ENCODE measurements at places on chromosomes 5 and 9. TPM values are rescaled to one million over a fixed set of nuclear protein-coding genes. Genes with fewer than 3 reads are reported as not detected.

DNA sequence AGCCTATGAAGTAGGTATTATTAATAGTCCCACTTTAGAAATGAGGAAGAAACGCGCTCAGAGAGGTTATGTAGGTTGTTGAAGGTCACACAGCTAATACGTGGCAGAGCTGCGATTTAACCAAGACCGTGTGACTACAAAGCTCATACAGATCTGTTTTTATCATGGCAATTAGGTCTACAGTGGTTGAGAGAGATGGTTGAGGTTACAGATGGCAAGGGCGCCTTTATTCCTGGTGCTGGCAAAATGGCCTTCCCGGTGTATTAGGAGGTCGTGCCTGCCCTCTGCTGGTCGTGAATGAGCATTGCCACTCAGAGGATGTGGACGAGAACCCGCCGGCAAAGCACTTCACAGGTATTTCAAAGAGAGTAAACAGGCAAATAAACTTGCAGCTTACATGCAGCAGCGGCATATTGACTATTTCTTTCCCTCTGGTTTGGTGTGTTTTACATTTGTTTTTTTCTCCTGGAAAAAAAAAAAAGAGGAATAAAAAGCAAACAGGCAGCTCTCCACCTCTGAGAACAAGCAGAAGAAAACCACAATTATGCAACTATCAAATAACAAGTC is 65.3 kb upstream of the EGFLAM start:
- H3K27ac ChIP-seq: no peak overlapping the region
- H3K4me3 ChIP-seq: no peak overlapping the region
- no peaks in the 10 kb centered on the region for H3K36me3 ChIP-seq
- no peaks in the 10 kb centered on the region for H3K4me1 ChIP-seq

DNA sequence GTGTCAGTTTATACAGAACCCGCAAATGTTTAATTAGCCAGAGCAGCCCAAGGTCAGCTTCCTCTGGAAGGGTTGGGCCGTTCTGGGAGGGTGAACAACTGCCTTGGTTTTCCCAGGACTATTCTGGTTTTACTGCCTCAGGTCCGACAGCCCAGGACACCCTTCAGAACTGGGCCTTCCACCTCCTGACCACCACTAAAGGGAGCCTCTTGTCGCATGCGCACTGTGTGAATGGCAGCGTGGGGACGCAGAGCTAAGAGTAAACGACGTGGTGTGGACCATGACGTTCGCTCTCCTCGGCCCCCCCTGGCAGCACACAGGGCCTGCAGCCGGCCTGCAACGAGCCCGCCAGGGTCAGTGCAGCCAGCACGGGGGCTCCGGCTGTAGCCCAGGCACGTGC is 214.9 kb downstream of the FANCC start:
- no peaks in the 10 kb centered on the region for H3K4me1 ChIP-seq
- H3K36me3 ChIP-seq: no peaks in the 10 kb centered on the region

DNA sequence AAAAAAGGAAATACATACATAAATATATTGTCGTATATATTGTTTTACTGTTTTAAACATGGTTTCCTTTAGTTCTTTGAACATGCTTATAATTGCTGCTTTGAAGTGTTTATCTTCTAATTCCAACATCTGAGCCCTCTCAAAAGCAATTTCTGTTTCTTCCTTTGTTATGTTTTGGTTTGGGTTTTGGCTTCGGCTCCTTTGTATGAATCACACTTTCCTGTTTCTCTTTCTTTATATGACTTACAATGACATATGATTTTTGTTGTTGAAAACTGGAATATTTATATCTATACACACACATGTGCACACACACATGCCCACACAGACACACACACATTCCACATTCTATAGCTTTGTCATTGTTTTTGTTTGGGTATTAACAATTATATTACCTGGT is 1206.7 kb downstream of the CDH12 start:
- DNase-seq: no peak
- H3K4me1 ChIP-seq: no peaks in the 10 kb centered on the region
- H3K27me3 ChIP-seq: no peaks in the 10 kb centered on the region
- H3K27ac ChIP-seq: no peak overlapping the region
- no peak overlapping the region for H3K4me3 ChIP-seq

GRCh38 chr5:180467028-180467975 is 26.9 kb upstream of the CNOT6 start:
- no peaks in the 10 kb centered on the region for H3K4me1 ChIP-seq
- H3K4me3 ChIP-seq: no peak overlapping the region
- H3K36me3 ChIP-seq: no peaks in the 10 kb centered on the region
- H3K27ac ChIP-seq: no peak overlapping the region

DNA sequence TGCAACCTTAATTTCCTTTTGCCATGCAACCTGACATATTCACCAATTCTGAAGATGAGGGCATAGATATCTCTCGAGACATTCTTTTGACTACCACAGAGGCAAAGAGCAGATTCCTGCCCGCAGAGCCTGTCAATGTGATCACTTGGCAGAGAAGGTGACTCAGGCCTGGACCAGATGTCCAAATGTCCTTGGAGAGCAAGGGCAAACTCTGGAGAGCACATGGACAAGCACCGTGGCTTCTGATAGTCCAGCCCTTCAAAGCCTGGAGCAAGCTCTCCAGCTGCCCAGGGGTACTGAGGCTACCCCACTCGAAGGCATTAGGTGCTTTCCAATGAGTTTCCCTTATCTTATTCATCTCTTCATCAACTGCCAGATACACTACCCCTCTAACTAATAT is 50.4 kb upstream of the ALDH1B1 start:
- DNase-seq: no peak
- H3K36me3 ChIP-seq: no peaks in the 10 kb centered on the region
- no peak overlapping the region for H3K27ac ChIP-seq

DNA sequence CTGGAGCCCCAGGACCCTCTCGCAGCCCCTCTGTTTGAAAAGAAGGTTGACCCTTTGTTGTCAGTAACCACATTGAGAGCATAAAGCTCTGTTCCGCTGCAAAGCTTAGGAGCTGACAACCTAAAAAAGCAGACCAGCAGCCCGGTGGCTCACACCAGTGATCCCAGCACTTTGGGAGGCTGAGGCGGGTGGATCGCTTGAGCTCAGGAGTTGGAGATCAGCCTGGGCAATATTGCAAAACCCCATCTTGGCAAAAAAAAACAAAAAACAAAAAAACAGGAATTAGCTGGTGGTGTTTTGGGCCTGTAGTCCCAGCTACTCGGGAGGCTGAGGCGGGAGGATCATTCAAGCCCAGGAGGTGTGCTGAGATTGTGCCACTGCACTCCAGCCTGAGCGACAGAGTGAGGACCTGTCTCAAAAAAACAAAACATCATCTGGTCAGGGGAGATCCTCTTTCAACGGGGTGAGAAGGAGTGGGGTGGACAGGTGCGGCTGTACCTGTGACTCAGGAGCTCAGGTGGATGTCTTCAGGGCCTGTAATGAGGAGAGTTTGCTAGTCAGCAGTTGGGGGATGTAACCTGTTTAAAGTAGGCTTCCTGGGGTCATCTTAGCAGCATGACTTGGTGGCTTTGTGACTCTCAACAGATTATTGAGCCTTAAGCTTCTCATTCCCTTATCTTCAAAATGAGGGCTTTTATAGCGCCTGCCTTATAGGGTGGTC is 694 bp upstream of the REEP2 start:
- H3K4me3 ChIP-seq: no peak overlapping the region
- DNase-seq: no peak
- H3K27ac ChIP-seq: no peak overlapping the region
- no peaks in the 10 kb centered on the region for H3K36me3 ChIP-seq
- H3K4me1 ChIP-seq: no peaks in the 10 kb centered on the region

- H3K4me3 ChIP-seq: no peak overlapping the region
- no peaks in the 10 kb centered on the region for H3K27me3 ChIP-seq
- no peak overlapping the region for H3K27ac ChIP-seq
Measured at GRCh38 chr5:114634967-114635901, 273.4 kb downstream of the KCNN2 start.

DNA sequence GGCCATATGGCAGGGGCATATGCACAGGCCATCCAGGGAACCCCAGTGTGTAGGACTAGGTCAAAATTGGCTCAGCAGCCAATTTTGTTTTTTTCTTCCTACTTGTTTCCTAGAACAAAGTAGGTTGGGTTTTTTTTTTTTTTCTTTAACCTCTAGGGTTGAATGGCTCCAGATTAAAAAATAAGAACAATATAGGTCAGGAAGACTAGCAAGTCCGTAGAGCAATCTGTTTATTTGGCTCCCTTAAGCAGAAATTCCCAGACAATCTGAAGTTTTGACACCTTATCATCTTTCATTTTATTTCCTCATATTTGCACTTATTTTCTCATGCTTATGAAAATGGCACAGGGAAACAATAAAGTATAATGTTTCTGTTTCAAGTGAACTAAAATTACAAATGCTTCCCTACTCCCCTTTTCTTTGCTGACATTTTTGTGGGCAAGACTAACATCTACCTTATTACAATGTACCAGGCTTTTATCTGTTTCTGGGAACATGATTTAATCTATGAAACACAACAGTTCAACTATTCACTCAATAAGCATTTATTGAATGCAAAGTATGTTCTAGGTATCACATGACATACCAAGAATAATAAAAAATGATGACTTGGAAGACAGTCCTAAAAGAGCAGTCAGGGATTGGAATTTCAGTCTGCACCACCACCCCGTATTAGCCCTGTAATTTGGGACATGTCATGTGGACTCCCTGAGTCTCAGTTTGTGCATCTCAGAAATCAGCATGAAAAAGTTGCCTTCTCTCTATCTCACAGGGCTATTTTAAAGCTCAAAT is 30.5 kb downstream of the TLR4 start:
- H3K4me1 ChIP-seq: no peaks in the 10 kb centered on the region
- H3K27ac ChIP-seq: no peak overlapping the region
- H3K27me3 ChIP-seq: no peaks in the 10 kb centered on the region
- no peak for DNase-seq
- H3K4me3 ChIP-seq: no peak overlapping the region

DNA sequence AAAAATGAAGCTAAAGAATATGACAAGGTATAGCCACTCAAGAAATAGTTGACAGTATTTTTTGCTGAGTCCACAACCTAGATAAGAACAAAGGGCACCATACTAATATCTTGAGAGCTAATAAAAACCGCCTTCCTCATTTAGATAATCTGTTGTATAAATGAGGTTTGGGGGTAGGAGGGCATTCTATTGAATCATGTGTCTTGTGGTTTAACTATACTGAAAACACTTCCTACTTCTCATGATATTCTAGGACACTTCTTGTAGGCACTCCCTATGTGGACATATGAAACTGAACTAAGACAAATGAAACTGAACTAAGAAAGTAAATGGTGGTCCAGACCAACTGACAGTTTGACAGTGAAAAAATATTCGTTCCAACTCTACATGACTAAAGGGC is 1268.5 kb upstream of the C9orf72 start:
- no peaks in the 10 kb centered on the region for H3K4me1 ChIP-seq
- H3K27ac ChIP-seq: no peak overlapping the region
- no peak overlapping the region for H3K4me3 ChIP-seq
- no peaks in the 10 kb centered on the region for H3K27me3 ChIP-seq

DNA sequence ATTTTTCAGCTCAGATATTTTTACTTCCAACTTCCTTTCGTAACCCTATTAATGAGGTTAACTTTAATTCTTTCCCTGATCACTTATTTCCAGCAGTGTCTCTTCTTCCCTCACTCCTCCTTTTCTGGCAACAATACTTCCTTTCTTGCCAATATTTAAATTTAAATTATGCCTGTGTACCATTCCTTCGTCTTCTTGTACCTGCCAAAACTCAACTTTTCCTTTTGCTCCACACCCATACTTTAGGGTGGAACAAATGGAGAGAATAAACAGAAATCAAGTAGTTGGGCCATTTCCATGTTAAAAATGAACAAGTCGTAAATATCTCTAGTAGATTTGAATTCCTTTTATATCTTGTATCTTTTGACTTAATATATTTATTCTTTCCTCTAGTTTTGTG is 66.0 kb downstream of the FER start:
- H3K4me1 ChIP-seq: no peaks in the 10 kb centered on the region
- no peak for DNase-seq
- H3K27me3 ChIP-seq: no peaks in the 10 kb centered on the region

DNA sequence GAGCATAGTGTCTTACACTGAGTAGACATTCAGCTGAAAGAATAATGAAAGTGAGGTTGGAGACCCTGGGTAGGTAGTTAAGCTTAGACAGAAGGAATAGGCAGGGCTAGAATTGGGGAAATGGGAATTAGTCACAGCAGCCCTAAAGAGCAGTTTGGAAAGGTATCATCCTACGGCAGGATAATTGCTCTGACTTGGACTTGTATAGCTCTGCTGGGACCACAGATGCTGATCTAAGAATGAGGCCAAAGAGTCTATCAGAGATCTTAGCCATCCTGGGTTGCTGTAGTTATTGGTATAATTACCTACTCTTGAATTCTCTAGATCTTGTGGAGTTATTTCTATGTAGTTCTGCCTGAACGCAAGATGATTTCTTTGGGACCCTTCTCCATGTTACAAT is 288.0 kb downstream of the ASTN2 start:
- H3K27me3 ChIP-seq: no peaks in the 10 kb centered on the region
- no peak overlapping the region for H3K27ac ChIP-seq
- no peak overlapping the region for H3K4me3 ChIP-seq
- no peak for DNase-seq
- no peaks in the 10 kb centered on the region for H3K36me3 ChIP-seq

DNA sequence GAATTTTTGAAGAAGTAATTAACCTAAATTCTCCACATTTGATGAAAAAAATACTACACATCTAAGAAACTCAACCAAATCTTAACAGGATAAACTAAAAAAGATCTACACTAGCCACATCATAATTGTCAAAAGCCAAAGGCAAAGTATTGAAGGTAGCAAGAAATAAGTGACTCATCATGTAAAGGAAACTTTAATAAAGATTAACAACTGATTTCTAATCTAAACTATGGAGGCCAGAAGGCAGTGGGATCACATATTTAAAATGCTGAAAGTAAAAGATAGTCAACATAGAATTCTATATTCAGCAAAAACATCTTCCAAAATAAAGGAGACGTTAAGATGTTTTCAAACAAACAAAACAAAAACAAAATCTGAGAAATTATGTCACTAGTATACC is 2002.9 kb downstream of the MAT2B start:
- H3K27ac ChIP-seq: no peak overlapping the region
- H3K4me1 ChIP-seq: no peaks in the 10 kb centered on the region
- H3K4me3 ChIP-seq: no peak overlapping the region
- no peaks in the 10 kb centered on the region for H3K36me3 ChIP-seq

DNA sequence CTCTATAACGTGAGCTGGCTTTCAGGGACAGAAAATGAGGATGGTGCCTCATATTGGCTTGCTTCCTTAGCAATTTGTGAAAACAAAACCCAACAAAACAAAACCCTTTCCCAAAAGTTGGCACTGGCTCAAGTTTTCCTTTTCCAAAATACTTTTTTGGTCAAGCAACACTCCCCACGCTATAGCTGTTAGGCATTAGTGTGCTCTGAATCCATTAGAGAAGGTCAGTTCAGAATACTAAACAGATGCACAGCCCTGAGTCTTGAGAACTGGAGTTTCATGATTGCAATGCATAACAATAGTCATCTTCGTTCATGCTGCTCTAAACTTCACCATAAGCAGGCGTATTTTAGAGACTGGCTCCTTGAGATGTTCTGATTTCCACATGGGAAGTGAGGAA is 172.0 kb upstream of the KLF9 start:
- no peak overlapping the region for H3K27ac ChIP-seq
- no peaks in the 10 kb centered on the region for H3K4me1 ChIP-seq
- no peaks in the 10 kb centered on the region for H3K27me3 ChIP-seq
- H3K36me3 ChIP-seq: no peaks in the 10 kb centered on the region

- no peak overlapping the region for H3K4me3 ChIP-seq
- no peaks in the 10 kb centered on the region for H3K36me3 ChIP-seq
- no peak for DNase-seq
- H3K4me1 ChIP-seq: no peaks in the 10 kb centered on the region
Measured at GRCh38 chr5:130324953-130325671, 420.8 kb downstream of the CHSY3 start.

DUSP1 gene
- total RNA-seq: 111 TPM

TEX48 gene
- total RNA-seq: not detected

FAM153A gene
- 0.37 TPM for total RNA-seq

RANBP17 gene
- 4.6 TPM for total RNA-seq

PCSK1 gene
- not detected for total RNA-seq

SEC61B gene
- 158 TPM for total RNA-seq

SHC3 gene
- 0.07 TPM for total RNA-seq

DAPK1 gene
- total RNA-seq: 51.6 TPM

ATOSB gene
- total RNA-seq: 5.5 TPM

CDH10 gene
- not detected for total RNA-seq
